ENCODE measurements at places on chromosomes 4 and X. TPM values are rescaled to one million over a fixed set of nuclear protein-coding genes. Genes with fewer than 3 reads are reported as not detected.

GRCh38 chr4:88799900-88800299 lies 102.3 kb upstream of the NAP1L5 start:
- no peak for DNase-seq

- no peak for DNase-seq
Observed at GRCh38 chrX:49260221-49260985, 4.1 kb downstream of the FOXP3 start.

GRCh38 chr4:78552389-78553042 lies 946 bp downstream of the ANXA3 start:
- DNase-seq: peak; percentile 78

DNA sequence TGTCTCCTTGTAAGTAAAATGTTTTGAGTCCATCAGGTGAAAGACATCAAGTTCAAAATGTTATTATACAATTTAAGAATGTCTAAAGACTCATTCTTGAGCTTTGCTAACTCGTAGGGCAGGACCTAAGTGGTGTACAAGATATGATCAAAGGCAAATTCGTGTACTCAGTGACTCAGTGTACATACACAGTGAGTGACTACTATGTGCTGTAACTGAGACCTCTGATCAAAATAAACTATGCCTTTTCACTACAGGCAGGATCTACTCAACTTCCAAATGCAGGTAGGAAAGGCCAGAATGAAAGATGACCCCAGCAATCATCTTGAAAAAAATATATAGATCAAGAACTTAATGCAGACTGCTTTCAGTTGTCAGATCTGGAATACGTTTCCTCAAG lies 49.9 kb downstream of the ADGRG2 start:
- DNase-seq: no peak

- DNase-seq: no peak
Observed at GRCh38 chr4:92304606-92305005, 840 bp downstream of the GRID2 start.

GRCh38 chr4:32010221-32010620 lies 1290.1 kb downstream of the PCDH7 start:
- no peak for DNase-seq

- no peak for DNase-seq
Observed at GRCh38 chr4:154616731-154617130, 4.3 kb upstream of the FGG start.

- DNase-seq: no peak
Observed at GRCh38 chr4:122896270-122896669, 26.1 kb downstream of the NUDT6 start.

- DNase-seq: no peak
Observed at GRCh38 chr4:138078751-138079520, 163.2 kb downstream of the SLC7A11 start.

Gene GAGE12J
- total RNA-seq: not detected

Gene SHROOM2
- total RNA-seq: 6.9 TPM

Gene IL21
- not detected for total RNA-seq

All from thyroid gland (tissue), 4 donors.